Subcutaneous adipose tissue (tissue), 4 donors: ENCODE measurements at places on chromosomes 12 and 14. TPM values are rescaled to one million over a fixed set of nuclear protein-coding genes. Genes with fewer than 3 reads are reported as not detected.

SRRM4 gene
- not detected for total RNA-seq

EML5 gene
- total RNA-seq, result 0.19 TPM

KLRD1 gene
- 7.0 TPM for total RNA-seq

CIROP gene
- total RNA-seq, result not detected

ADCK1 gene
- 3.6 TPM for total RNA-seq

RPL10L gene
- total RNA-seq, result not detected

PDE3A gene
- 9.0 TPM for total RNA-seq

CNOT2 gene
- total RNA-seq, result 139 TPM
